ENCODE measurements at places on chromosomes 13 and 19.

DNA sequence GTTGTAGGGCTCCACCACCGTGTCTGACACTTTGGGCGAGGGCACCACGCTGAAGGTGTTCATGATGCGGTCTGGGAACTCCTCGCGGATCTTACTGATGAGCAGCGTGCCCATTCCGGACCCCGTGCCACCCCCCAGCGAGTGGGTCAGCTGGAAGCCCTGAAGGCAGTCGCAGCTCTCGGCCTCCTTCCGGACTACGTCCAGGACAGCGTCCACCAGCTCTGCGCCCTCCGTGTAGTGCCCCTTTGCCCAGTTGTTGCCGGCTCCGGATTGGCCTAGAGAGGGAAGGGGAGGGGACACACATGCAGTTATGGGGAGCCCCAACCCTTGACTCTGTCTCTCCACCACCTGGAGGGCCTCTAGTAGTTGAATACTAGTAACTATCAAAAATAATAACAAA, 6.2 kb downstream of the TUBB4A start:
- no peaks in the 10 kb centered on the region for H3K36me3 ChIP-seq
- no peak for DNase-seq
- no peak overlapping the region for H3K27ac ChIP-seq
- H3K4me3 ChIP-seq = no peak overlapping the region
- no peaks in the 10 kb centered on the region for H3K27me3 ChIP-seq
- H3K4me1 ChIP-seq = no peaks in the 10 kb centered on the region

- DNase-seq = no peak
- H3K36me3 ChIP-seq = no peaks in the 10 kb centered on the region
- no peaks in the 10 kb centered on the region for H3K4me1 ChIP-seq
- peak overlapping the region; percentile 21 for H3K27ac ChIP-seq
- no peaks in the 10 kb centered on the region for H3K27me3 ChIP-seq
Observed at GRCh38 chr19:8611391-8611876, 919 bp upstream of the ADAMTS10 start.

GRCh38 chr13:108609353-108609752, 20.1 kb upstream of the MYO16 start:
- H3K27me3 ChIP-seq = no peaks in the 10 kb centered on the region
- no peak overlapping the region for H3K27ac ChIP-seq
- no peaks in the 10 kb centered on the region for H3K36me3 ChIP-seq
- no peaks in the 10 kb centered on the region for H3K4me1 ChIP-seq
- DNase-seq = no peak

GRCh38 chr13:113295776-113296175, 1.3 kb upstream of the LAMP1 start:
- H3K4me1 ChIP-seq = peaks cover 11% of the 10 kb centered on the region
- H3K27ac ChIP-seq = peak overlapping the region; percentile 38
- H3K4me3 ChIP-seq = no peak overlapping the region
- DNase-seq = no peak

DNA sequence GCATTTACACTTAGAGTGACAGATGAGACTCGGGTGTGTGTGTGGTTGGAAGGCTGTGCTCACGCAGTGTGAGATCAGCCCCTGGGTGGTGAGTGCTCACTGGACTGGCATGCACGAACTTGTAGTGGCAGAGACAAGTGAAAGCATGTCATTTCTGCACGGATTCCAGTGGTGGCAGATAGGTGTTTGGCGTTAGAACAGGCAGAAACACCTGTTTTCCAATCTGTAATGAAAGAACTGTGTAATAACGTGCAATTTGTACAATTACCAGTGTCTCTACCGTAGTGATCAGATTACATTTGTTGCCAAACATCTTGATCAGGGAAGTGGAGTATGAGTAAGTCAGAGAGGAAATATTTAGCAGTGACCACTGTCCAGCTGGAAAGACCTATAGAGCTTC, 8.2 kb downstream of the LAMP1 start:
- H3K4me3 ChIP-seq = no peak overlapping the region
- no peaks in the 10 kb centered on the region for H3K36me3 ChIP-seq
- DNase-seq = no peak

DNA sequence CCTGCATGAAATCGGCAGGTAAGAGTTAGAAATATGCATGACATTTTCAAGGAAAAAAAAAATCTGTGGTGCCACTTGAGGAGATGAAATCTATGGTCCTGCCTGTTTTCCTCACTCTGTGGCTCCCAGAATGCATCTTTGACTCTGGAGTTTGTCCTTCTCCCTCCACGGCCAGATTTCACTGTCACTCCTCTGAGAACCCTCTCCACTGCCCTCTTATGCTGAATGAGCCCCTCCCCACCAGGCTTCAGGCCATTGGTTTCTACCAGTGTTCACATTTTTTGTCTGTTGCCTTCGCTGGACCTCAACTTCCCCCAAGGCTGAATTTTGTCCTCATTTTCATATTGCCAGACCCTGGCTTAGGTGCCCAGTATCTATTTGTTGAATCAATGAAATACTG, 235.0 kb downstream of the ZIC5 start:
- H3K27me3 ChIP-seq = no peaks in the 10 kb centered on the region
- H3K4me1 ChIP-seq = no peaks in the 10 kb centered on the region
- H3K27ac ChIP-seq = no peak overlapping the region
- no peaks in the 10 kb centered on the region for H3K36me3 ChIP-seq
- no peak overlapping the region for H3K4me3 ChIP-seq

- no peaks in the 10 kb centered on the region for H3K27me3 ChIP-seq
- no peak overlapping the region for H3K4me3 ChIP-seq
- no peak overlapping the region for H3K27ac ChIP-seq
- H3K36me3 ChIP-seq = no peaks in the 10 kb centered on the region
Observed at GRCh38 chr19:56015756-56016155, 29.2 kb downstream of the NLRP5 start.

DNA sequence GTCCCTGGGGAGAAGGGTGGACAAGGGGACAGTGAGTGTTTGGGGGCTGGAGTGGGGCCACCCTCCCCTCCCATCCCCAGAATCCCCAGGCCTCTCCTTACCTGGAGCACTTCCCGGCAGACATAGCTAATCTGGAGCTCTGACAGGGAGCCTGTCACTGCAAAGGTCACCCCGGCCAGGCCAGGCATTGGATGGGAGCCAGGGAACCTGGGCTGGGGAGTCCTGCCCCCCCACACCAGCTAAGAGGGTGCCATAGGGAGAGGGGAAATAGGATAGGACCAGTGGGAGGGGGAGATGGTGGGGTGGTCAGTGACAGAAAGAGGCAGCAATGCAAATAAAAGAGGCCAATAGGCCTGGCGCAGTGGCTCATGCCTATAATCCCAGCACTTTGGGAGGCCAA, 3.5 kb downstream of the MAP4K1 start:
- no peak for DNase-seq
- no peaks in the 10 kb centered on the region for H3K36me3 ChIP-seq
- H3K27me3 ChIP-seq = no peaks in the 10 kb centered on the region
- H3K27ac ChIP-seq = no peak overlapping the region
- H3K4me3 ChIP-seq = no peak overlapping the region

- no peaks in the 10 kb centered on the region for H3K4me1 ChIP-seq
- DNase-seq = no peak
- no peak overlapping the region for H3K27ac ChIP-seq
- H3K36me3 ChIP-seq = no peaks in the 10 kb centered on the region
Observed at GRCh38 chr19:1998712-1999708, 16.5 kb downstream of the BTBD2 start.

Measured in breast epithelium (tissue), 4 donors.